ENCODE measurements at places on chromosomes 13 and 19.

DNA sequence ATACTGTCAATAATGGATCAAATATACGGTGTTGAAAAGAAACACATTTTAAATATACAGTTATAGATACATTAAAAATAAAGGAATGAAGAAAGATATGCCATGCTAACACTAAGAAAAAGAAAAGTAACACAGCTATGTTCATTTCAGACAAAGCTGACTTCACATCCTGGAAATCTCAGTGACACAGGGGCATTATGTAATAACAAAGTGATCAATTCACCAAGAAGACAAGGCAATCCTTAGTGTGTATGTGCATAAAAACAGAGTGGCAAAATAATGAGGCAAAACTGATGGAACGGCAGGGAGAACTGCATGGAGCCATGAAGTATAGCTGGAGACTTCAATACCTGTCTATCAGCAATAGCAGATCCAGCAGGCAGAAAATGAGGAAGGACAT is 13.1 kb downstream of the ZNF14 start:
- no peak for DNase-seq

- DNase-seq = no peak
These were observed 70.2 kb downstream of the DIAPH3 start for GRCh38 chr13:60093425-60094019.

DNA sequence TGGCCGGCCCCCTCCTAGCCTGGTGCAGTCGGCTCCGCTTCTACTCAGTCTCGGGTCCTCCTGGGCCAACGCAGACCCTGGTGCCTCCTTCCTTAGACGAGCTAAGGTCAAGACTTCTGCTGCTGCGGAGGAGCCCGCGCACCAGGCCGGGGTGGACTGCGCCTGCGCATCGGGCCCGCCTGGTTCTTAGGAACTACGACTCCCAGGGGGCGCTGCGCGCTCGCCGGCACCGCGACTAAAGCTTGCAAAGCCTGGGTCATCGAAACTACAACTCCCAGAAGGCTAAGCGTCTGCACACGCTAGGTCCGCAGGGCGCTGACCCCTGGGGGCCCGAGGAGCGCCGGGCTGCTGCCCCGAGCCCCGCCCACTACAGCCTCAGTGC is at the start of gene ZNF835:
Gene ZNF835 (minus strand): TSS at position 145 of the 382 bp plus-strand sequence. CDS start 6,559 bp downstream, outside the sequence.
- peak; percentile 85 for DNase-seq

DNA sequence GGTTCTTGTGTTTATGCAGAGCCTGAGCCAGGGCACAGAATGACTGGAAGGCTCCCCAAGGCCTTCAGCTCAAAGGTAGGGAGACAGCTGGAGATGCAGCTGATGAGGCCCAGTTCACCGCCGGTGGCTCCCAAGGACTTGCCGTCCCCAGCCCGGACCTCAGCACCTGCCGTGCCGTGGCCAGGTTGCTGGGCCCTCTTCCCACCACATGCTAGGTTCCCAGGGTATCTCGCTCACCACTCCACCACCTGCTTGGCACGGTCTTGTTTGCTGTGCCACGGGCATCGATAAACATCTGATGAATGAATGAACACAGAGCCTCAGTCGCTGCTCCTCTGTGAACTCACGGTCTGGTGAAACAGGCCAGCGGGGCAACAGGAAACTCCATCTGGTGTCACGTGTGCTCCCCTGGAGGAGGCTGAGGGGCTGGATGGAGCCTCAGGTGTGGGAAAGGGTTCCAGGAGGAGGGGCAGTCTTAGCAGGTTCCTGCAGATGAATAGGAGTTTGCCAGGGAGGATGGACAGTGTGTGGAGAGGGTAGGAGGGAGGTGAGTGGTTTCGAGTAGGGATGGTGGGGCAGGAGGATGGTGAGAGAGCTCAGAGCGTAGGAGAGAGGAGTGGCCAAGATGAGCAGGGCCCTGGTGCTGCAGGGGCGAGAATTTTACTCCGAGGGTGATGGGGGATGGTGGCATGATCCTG is 3.6 kb upstream of the KLK14 start:
- DNase-seq = no peak

DNA sequence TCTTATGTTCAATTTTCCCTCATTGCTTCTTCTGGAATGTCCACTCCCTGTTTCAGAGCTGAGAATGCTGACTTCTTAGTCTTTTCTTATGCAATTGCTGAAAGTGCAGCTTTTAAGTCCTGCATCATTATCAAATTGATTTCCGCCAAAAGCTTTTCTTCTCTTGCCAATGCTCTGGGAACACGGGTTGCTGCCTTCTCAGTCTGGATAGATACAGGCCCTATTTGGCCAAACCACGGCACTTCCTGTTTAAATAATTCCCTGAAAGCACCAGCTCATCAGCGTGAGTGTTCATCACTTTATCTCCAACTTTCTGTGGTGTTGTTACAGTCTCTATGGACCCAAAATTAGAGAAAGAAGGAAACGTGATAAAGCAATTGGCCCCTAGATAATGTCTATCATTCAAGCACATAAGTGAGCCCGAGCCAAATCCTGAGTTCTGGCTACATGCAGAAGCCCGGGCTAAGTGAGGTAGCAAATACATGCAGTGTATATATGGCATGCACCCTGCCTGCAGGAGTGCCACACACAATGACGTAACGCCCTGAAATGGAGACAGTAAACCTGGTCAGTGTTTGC is 85.7 kb downstream of the CYSLTR2 start:
- DNase-seq = no peak

Measured in activated naive CD4-positive, alpha-beta T cell treated with anti-CD3 and anti-CD28 coated beads for 36 hours (primary cell).